NCI-H2081 treated with DMSO at 0.1 percent for 48 hours (cell line): ENCODE measurements at places on chromosomes 5 and 9.

DNA sequence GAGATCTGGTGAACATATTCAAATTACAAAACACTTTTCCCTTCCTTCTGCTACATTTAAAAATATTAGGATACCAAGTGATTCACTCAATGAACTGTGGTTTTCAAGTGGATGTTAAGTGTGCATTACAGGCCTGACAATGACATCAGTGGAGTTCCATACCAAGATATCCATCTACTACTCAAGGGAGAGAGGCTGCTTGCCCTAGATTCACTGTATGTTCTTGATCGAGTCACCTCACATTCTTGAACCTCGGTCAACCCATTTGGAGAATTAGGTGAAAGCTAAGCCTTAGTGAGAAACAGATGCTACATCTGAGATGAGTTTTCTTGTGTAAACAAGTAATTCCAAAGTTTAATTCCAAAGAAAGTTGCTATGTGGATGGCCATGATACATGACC is 142.2 kb downstream of the FGF10 start:
- no peak for DNase-seq

- DNase-seq: no peak
Measured at GRCh38 chr5:97554977-97555643, 372.1 kb upstream of the RIOK2 start.

DNA sequence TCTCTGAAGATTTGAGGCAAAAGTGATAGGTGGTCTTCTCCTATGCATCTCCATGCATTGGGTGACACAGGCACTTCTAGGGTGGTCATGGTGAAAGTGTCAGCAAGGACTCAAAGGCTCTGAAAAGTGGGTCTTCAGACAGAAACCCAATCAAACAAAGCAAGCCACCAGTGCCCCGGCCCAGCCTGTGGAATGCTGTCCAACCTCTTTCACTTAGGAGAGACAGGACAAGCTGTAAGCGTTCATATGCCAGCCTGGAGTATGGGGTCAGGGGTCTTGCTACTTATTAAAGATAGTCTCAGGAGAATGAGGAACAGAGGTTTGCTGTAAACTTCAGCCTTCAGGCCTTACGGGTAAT is 324.5 kb downstream of the GADD45G start:
- no peak for DNase-seq

- DNase-seq: no peak
Measured at GRCh38 chr5:57117596-57117995, 56.3 kb upstream of the GPBP1 start.

GRCh38 chr5:9519537-9519936 is 26.3 kb downstream of the SEMA5A start:
- DNase-seq: no peak
